ENCODE measurements at places on chromosomes 11 and 22.
A peak's percentile ranks its signal among the peaks of the same experiment; 100 is the strongest.

- no peak for DNase-seq
Measured at GRCh38 chr22:17598318-17598717, 30.2 kb downstream of the ATP6V1E1 start.

DNA sequence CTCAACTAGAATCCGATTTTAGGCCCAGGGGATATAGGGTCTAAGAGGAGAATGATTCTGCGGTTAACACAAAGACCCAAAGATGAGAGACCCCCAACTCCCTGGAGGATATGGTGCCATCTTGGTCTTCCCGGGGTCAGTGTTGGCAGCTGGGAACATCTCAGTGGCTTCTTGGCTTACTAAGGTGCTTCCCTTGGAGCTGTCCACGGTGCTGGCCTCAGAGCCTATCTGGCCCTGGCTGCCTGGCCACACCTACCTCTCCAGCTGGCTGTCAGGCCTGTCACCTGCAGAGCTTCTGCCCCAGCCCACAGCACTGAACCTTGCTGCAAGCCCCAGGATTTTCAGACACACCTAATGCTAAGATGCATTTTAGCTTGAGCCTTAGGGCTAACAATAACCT is 70.7 kb upstream of the THY1 start:
- DNase-seq, result no peak

GRCh38 chr22:49737101-49737551 is 90.5 kb downstream of the BRD1 start:
- no peak for DNase-seq

DNA sequence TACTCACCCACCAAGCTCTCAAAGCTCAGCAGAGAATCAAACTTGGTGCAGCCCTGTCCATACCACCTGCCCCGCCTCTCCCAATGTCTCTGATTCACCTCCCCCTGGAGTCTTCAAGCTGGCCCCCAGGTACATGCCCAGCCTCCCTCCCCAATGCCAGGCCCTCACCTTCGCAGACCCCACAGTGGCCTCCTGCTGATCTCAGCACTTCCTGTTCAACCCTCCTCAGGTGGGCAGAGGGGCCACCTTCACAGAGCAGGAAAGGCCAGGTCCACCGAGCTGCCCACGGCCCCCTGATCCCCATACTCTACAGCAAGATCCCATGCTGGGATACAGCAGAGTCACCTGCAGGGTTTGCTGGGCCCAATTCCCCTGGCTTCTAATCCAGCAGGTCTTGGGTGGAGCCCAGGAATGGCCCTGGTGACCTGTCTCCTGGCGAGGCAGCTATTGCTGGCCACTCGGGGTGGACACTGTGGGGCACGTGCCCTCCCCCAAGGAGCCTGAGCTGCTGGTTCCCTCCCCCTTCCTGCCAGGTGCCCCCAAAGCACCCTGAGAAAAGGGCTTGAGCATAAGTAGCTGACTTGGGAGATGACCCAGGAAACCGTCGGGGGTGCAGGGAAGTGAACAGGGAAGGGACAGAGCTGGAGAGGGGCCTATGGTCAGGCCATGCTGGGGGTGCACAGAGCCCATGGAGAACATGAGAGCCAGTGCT is 150.7 kb downstream of the BRD1 start:
- no peak for DNase-seq

DNA sequence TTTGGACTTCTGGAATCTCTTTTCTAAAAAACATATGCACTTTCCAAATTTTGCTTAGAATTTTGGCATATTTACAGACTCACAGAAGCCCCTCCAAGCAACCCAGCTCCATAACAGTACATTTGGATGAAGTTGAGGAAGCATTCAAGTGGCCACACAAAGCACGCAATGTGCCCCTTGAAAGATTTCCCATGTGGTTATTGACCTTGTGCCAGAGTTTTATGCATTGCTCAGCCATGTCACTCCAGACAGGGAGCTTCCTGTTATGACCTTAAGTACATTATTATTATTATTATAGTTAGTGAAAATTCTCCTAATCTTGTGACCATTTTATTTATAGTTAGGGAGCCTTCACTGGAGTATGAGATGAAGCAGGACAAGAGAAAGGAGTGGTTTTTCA is 35.0 kb upstream of the BDNF start:
- DNase-seq, result no peak

GRCh38 chr11:48103621-48104567 is 112.7 kb upstream of the OR4B1 start:
- no peak for DNase-seq

DNA sequence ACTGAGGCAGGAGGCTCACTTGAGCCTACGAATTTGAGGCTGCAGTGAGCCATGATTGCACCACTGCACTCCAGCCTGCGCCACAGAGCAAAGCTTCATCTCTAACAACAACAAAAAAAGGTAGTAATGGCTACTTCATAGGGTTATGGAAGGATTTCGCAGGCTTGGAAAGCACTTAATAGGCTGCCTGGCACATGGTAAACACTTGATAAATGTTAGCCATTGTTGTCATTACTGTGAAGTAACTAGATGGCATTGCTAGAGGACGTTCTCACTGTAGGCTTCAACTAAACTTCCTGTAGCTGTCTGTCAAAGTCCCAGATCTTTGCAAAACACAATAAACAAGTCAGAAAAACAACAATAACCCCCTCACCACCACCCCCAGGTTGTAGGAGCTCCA is 357.2 kb upstream of the NARS2 start:
- no peak for DNase-seq

GRCh38 chr11:133982876-133983275 is 26.1 kb upstream of the IGSF9B start:
- peak; percentile 84 for DNase-seq
